Hair follicular keratinocyte (primary cell): ENCODE measurements at places on chromosomes 7 and 10. TPM values are rescaled to one million over a fixed set of nuclear protein-coding genes. Genes with fewer than 3 reads are reported as not detected.

The WAC gene
- total RNA-seq = 42.8 and 48.6 TPM in 2 replicates

The WASHC2A gene
- 18.8 and 20.0 TPM in 2 replicates for total RNA-seq

The GRM3 gene
- total RNA-seq = not detected in 2 replicates

The NEUROG3 gene
- not detected in 2 replicates for total RNA-seq

The SERPINE1 gene
- total RNA-seq = 244 and 431 TPM in 2 replicates

The OR9A2 gene
- total RNA-seq = not detected in 2 replicates

The RASA4 gene
- 1.4 and 3.4 TPM in 2 replicates for total RNA-seq

The RNF32 gene
- total RNA-seq = 0.30 and 0.94 TPM in 2 replicates

The JAKMIP3 gene
- not detected in 2 replicates for total RNA-seq
